ENCODE measurements at places on chromosomes 6 and 20. TPM values are rescaled to one million over a fixed set of nuclear protein-coding genes. Genes with fewer than 3 reads are reported as not detected.

DNA sequence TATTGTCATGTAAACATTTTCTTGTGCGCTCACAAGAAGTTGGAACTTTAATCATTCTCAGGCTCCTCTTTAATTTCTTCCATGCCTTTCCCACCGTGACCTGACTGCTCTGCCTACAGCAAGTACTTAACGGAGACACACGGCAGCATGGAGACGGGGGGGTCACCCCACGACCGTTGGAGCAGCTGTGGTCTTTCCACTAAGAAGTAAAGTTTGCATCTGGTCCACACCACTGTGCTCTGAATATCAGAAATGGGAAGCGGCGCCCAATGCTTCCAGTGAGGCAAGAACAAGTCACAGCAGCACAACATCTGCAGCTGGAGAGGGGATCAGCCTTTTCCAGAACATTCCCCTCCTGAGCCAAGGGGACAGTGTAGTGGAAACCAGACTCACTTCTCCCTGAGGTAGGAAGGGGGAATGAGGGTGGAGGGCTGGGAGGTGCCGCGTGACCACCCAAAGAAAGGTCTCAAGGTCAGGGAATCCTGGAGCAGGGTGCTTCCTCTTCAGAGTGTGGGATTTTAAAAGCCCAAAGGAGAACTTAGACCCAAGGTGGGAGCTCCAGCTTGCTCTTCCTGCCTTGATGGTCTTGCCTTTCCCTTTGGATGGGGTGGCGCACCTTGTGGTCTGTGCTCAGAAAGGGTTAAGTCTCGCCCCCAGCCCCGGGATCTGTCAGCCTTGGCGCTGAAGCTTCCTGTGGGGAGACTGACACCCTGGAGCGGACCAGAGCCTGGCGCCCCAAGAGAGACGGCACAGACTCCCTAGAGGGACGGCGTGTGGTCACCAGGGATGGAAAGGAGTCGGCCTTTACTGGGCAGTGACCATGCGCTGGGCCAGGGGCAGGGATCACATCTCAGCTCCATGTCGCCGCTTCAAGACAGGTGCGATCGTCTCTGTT, 25.6 kb upstream of the SMOC2 start:
- DNase-seq: no peak

DNA sequence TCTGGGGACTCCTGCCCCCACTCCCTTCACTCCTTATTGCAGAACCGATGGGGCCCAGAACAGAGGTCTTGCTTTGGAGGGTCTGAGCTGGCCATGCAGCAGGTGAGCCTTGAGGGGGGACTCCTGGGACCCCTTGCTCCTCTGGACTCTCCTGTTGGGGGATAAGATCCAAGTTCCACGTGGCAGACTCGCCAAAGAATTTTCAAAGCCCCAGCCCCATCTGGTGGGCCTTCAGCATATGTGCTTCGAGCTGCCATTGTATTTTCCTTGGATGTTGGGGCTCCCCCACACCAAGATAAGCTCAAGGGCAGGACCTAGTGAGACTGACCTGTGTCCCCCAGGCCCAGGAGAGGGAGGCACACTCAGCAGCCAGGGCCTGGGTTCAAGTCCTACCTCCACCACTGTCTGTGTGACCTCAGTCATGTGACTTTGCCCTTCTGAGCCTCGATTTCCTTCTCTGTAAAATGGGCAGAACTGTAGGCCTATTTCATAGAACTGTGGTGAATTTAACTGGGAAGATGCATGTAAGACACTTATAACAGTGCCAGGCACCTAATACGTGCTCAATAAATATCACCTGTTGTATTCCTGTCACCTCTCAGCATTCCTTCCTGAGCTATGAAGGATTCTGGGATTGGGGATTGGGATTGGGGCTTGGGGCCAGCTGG, 115.5 kb downstream of the VEGFA start:
- no peak for DNase-seq

SLA2 gene
- 46.8 TPM for total RNA-seq

- no peak for DNase-seq
Measured at GRCh38 chr6:130693944-130694343, 133.3 kb upstream of the SMLR1 start.

- no peak for DNase-seq
Measured at GRCh38 chr6:165817771-165818170, 154.7 kb upstream of the PDE10A start.

DNA sequence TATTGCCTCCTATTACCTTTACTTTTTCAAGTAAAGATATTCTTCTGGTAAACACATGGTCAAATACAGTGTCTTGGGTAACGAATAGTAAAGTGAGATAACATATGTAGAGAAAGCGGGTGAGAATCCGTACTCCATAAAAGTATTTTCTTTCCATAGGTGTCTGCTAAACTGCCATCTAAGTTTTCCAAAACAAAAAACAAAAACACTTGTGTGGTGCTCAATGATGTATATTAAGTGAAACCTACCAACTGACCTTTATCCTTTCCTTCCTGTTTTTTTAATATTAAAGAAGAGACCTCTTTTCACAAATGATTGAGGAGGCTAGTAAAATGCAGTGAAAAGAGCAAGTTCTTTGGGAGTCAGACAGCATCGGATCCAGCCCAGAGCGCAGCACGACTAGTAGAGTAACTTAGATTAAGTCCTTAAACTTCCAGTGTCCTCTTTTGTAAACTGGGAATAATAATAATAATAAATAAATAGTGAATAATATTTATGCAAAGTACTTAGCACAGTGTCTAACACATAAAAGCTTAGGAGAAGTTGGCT, 437 bp upstream of the CDKAL1 start:
- no peak for DNase-seq

DNA sequence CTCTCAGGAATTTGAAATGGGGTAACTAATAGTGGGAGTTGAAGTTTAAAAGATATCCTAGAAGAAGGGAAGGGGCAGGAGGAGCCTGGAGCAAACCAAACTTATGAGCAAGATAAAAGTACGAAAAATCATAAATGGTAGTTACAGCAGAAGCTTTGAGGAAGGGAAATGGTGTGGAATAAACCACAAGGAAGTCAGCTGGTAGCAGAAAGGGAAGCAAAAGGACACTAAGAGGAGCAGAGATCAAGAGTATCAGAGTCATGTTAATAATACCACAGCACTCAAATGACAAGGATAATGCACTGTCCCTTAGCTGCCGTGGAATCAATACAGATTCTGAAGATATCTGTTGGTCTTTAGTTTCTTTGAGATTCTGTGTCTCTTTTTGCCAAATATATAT, 44.9 kb upstream of the CCDC28A start:
- DNase-seq: no peak

DNA sequence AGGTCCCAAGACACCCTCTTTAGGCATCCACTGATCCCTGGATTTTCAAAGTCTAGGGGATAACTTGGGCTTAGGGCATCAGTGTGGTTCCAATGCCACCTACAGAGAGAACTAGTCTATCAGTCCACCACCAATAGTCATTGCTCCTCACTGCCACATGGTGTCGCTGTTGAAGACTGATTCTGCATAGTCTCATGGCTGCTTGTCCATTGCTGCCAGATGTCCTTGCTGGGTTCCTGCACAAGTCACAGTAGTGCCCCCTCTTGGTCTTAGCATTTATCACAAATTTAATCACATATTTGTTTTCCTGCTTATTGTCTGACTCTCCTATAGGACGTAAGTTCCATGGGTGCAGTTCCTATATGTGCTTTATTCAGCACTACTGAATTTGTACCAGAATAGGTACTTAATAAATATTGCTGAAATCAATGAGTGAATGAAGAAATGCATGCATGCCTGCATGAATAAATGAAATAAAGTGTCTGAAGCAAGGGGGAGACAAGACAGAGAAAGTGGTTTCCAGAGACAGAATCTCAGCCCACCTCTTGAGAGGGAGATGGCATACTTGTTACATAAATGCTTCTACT, 45.9 kb upstream of the RALY start:
- DNase-seq: no peak
